ENCODE measurements at places on chromosomes 6 and 20. TPM values are rescaled to one million over a fixed set of nuclear protein-coding genes. Genes with fewer than 3 reads are reported as not detected.

DNA sequence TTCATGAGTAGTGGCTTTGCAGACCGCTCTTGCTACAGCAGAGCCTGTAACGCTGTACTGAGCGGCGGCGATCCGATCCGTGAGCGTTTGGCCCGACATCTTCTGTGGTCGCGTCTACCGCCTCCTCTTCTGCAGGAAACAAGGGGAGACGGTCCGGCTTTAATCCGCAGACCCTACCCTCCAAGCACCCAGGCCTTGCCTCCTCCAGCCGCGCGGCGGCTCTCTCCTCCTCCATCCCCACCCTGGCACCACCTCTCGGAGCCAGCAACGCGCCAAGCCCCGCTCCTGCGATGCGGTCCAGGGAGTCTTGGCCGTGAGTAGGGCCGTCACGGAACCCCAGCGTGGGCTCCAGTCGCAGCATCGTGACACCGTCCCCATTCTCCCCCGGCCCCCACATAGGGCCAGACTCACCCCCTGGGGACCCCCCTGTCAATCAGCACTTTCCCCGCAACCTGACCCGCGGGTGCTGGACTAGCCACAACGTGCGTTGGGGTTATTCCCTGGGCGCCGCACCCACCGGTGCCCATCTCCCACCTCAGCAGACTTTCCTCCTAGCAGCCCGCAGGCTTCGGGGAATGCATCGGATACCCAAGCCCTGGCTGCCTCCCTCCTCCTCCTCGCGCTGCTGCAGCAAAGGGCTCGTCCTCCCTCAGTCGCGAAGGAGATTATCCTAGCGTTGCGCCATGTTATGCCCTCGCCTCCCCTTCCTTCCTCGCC is 914 bp downstream of the SNAP91 start:
- no peaks in the 10 kb centered on the region for H3K4me1 ChIP-seq
- peaks cover 19% of the 10 kb centered on the region for H3K27me3 ChIP-seq
- H3K36me3 ChIP-seq: no peaks in the 10 kb centered on the region
- H3K4me3 ChIP-seq: peak overlapping the region; percentile 31
- H3K27ac ChIP-seq: no peak overlapping the region

GRCh38 chr6:43013097-43013842 is 476 bp downstream of the MEA1 start:
- H3K36me3 ChIP-seq: no peaks in the 10 kb centered on the region
- H3K4me3 ChIP-seq: peak overlapping the region; percentile 62
- H3K4me1 ChIP-seq: no peaks in the 10 kb centered on the region
- DNase-seq: no peak

GRCh38 chr6:13116155-13116554 is 212.2 kb downstream of the TBC1D7 start:
- H3K36me3 ChIP-seq: no peaks in the 10 kb centered on the region
- no peaks in the 10 kb centered on the region for H3K27me3 ChIP-seq
- DNase-seq: no peak
- H3K4me1 ChIP-seq: no peaks in the 10 kb centered on the region

GRCh38 chr6:169720207-169720855 is 4.0 kb downstream of the PHF10 start:
- DNase-seq: no peak
- H3K36me3 ChIP-seq: no peaks in the 10 kb centered on the region
- H3K27me3 ChIP-seq: no peaks in the 10 kb centered on the region
- no peak overlapping the region for H3K27ac ChIP-seq
- H3K4me1 ChIP-seq: no peaks in the 10 kb centered on the region

- H3K4me3 ChIP-seq: peak overlapping the region; percentile 0
- no peak overlapping the region for H3K27ac ChIP-seq
- H3K36me3 ChIP-seq: no peaks in the 10 kb centered on the region
- no peaks in the 10 kb centered on the region for H3K27me3 ChIP-seq
Observed at GRCh38 chr20:51529081-51529681, 13.3 kb downstream of the NFATC2 start.

- no peak overlapping the region for H3K4me3 ChIP-seq
- no peaks in the 10 kb centered on the region for H3K36me3 ChIP-seq
- H3K4me1 ChIP-seq: no peaks in the 10 kb centered on the region
Observed at GRCh38 chr6:141963543-141964295, 169.0 kb upstream of the GJE1 start.

The TSBP1 gene
- not detected for total RNA-seq

GRCh38 chr6:144405163-144405562 is 120.0 kb downstream of the UTRN start:
- H3K4me1 ChIP-seq: no peaks in the 10 kb centered on the region
- H3K27ac ChIP-seq: no peak overlapping the region
- no peaks in the 10 kb centered on the region for H3K36me3 ChIP-seq

- no peaks in the 10 kb centered on the region for H3K4me1 ChIP-seq
- H3K27ac ChIP-seq: no peak overlapping the region
- no peak for DNase-seq
- H3K27me3 ChIP-seq: no peaks in the 10 kb centered on the region
- peaks cover 52% of the 10 kb centered on the region for H3K36me3 ChIP-seq
- H3K4me3 ChIP-seq: no peak overlapping the region
Observed at GRCh38 chr6:154408891-154409500, 52.4 kb upstream of the IPCEF1 start.

DNA sequence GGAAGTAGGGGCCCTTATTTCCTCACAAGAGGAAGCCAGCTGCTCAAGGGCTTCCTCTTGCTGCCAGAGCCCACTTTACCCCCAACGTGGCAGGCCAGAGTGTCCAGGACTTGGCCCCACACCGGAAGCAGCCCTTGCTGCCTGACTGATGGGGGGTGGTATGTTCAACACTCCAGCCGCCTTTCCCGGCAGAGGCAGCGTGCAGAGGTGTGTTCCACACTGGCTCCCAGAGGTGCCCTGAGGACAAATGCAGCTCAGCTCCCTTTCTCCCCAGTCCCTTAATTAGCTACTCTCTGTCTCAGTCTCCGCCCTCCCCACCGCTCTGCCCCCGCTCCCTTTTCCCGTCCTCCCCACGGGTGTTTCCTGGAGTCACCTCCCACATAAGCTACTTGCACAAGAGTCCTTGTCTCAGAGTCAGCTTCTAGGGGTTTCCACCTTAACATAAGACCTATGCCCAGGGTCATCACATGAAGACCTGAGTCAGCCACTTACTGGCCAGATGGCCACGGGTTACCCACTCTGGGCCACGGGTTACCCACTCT is 61.7 kb upstream of the SHLD1 start:
- H3K27me3 ChIP-seq: no peaks in the 10 kb centered on the region
- H3K4me3 ChIP-seq: no peak overlapping the region
- no peak for DNase-seq
- no peaks in the 10 kb centered on the region for H3K36me3 ChIP-seq

GRCh38 chr6:137341681-137342195 is 122.6 kb upstream of the IFNGR1 start:
- H3K27ac ChIP-seq: no peak overlapping the region
- H3K4me1 ChIP-seq: no peaks in the 10 kb centered on the region
- no peak overlapping the region for H3K4me3 ChIP-seq
- no peaks in the 10 kb centered on the region for H3K27me3 ChIP-seq
- DNase-seq: peak; percentile 75
- no peaks in the 10 kb centered on the region for H3K36me3 ChIP-seq

The CST2 gene
- total RNA-seq: not detected

DNA sequence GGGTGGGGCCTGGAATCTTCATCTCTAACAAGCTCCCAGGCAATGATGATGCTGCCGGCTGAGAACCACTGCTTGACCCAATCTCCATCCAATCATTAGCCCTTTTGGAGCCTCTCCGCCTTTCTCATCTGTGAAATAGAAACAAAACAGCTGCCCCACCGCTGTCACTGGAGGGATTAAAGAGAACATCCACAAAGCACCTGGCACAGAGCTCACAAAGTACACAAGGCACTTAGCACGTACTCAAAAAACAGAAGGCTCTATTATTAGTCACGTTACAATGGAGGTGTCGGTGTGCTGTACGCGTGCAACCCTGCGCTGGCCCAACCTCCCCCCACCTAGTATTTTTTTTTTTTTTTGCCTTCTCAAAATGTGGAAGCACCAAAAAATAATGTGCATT is 213.5 kb upstream of the ARID1B start:
- no peak for DNase-seq
- no peak overlapping the region for H3K27ac ChIP-seq
- no peaks in the 10 kb centered on the region for H3K27me3 ChIP-seq
- no peaks in the 10 kb centered on the region for H3K4me1 ChIP-seq
- H3K4me3 ChIP-seq: no peak overlapping the region
- no peaks in the 10 kb centered on the region for H3K36me3 ChIP-seq

The PRRT1 gene
- not detected for total RNA-seq

GRCh38 chr6:148565321-148565926 is 181.4 kb upstream of the UST start:
- H3K27me3 ChIP-seq: no peaks in the 10 kb centered on the region
- H3K4me3 ChIP-seq: no peak overlapping the region
- H3K27ac ChIP-seq: no peak overlapping the region
- no peaks in the 10 kb centered on the region for H3K4me1 ChIP-seq
- H3K36me3 ChIP-seq: no peaks in the 10 kb centered on the region

GRCh38 chr20:16671753-16672152 is 58.1 kb upstream of the SNRPB2 start:
- no peak overlapping the region for H3K4me3 ChIP-seq
- H3K27me3 ChIP-seq: no peaks in the 10 kb centered on the region
- DNase-seq: no peak
- no peak overlapping the region for H3K27ac ChIP-seq
- H3K36me3 ChIP-seq: no peaks in the 10 kb centered on the region

DNA sequence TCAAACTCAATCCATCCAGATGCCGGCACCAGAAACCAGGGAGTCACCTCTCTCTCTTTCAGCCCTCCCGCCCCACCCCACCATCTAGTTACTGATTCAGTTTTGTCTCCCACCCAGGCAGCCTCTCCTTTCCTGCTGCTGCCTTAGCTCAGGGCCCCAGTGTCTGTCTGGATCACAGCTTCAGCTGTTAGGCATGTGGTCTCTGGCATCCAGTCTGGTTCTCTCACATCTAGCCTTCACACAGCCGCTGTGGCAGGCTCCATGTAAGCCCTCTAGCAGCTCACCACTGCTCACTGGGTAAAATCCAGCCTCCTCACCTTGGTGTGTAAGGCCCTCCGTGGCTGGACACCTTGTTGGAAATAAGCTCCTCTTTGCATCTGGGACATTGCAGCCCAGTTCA is 21.3 kb downstream of the AARS2 start:
- DNase-seq: no peak
- H3K27me3 ChIP-seq: peaks cover 8% of the 10 kb centered on the region
- H3K4me3 ChIP-seq: no peak overlapping the region
- no peaks in the 10 kb centered on the region for H3K36me3 ChIP-seq

Measured in Peyer's patch (tissue), 4 donors.